CD4-positive, alpha-beta T cell treated with Interleukin-15 for 1 hour (primary cell): ENCODE measurements at places on chromosomes 2 and 18.

DNA sequence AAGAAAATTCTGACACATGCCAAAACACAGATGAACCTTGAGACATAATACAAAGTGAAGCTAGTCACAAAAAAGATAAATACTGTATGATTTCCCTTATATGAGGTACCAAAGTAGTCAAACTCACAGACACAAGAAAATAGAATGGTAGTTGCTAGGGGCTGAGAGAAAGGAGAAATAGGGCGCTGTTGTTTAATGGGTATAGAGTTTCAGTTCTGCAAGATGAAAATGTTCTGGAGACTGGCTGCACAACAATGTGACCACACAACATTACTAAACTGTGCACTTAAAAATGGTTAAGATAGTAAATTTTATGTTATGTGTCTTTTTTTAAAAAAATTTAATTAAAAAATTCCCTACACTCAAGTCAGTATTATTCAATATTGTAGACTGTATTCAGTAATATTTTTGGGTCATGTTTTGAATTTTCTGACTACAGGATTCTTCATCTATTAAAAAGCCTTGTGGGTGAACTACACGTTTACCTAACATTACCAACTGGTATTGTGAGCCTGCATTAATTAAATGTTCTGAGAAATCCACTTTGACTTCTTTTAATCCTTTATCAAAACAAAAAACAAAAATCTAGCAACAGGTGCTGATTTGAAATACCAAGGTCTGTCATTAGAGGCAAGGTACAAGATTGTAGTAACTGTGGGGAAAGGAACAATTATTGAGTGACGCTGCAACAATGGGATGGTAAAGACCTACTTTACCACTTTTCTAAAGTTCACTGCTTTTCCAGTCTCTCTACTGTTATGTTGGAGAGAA lies 140.8 kb upstream of the ZFP36L2 start:
- no peak for DNase-seq

- peak; percentile 49 for DNase-seq
These were observed 9.4 kb downstream of the KHK start for GRCh38 chr2:27095745-27096651.

DNA sequence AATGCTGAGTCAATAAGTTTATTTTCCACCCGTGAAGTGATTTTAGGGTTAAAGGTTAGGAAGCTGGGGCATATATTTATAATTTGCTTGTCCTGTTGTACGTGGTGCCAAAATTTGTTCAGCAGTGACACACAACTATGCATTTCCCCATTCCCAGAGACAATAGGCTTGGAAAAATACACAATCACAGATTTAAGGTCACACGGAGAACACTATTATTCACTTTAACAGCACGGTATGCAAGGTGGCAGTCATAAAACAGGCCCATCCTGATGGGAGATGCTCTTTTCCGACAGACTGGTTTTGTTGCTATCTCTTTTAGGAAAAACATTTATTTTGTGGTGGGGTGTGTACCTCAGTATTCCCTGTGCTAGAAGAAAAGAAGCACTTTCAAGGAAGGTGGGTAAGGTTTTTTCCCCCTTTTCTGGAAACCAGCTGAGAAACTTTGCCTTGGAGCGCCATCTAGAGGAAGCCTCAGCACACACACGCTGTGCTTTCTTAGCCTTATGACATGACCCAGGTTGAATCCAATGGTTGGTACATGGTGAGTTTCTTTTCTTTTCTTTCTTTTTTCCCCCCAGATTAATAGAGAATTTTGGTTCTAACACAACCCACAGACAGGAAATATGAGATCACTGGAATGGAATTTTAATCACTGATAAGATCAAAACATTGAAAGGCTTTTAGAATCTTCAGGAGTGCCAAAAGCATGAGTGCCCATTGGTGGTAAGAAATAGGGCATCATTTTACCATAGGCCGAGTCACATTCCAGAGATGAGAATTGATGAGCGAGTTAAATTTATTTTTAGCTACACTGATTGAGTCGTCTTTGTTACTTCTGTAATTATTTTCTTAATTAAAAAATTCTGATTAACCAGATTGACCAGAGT lies 332.1 kb downstream of the AGPS start:
- DNase-seq, result no peak

DNA sequence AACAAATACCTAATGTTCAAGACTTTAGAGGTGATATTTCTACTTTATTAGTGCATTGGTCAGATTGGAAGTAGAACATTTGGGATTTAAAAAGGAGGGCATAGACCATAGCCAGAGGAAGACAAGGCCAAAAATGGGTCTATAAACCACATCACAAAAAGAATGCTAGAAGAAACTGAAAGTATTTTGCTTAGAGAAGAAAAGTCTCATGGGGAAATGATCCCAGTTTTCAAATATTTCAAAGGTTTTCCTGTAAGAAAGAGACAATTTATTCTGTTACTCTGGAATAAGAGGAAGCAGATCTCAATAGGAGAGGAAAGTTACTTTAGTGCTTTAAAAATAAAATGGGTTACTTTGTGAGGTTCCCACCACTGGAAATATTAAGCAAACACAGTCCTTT lies 341.4 kb downstream of the TNS1 start:
- DNase-seq, result no peak

GRCh38 chr2:85137156-85137555 lies 4.0 kb downstream of the TCF7L1 start:
- no peak for DNase-seq

GRCh38 chr18:6874315-6874714 lies 144.8 kb downstream of the ARHGAP28 start:
- DNase-seq, result no peak

GRCh38 chr2:145685383-145686050 lies 1165.6 kb upstream of the ZEB2 start:
- no peak for DNase-seq

- no peak for DNase-seq
These were observed 539.1 kb upstream of the LRRTM4 start for GRCh38 chr2:78061301-78061700.

DNA sequence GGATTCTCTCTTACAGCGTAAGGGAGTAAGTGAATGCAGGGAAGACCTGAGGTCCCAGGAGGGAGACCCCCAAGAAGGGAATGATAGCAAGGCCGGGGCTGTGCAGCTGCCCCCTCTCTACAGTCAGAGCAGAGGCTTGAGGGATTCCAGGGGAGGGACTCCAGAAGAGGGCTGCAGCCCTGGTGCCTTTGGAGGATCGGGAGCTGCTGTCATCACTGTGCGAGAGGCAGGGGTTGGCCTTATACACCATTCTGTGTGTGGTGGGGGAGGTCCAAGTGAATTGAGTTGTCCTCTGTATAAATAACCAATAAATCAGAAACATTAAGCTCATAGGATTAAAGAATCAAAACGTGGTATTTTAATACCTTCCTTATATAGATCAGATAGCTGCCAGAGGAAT lies 114.9 kb downstream of the GLI2 start:
- DNase-seq, result no peak

DNA sequence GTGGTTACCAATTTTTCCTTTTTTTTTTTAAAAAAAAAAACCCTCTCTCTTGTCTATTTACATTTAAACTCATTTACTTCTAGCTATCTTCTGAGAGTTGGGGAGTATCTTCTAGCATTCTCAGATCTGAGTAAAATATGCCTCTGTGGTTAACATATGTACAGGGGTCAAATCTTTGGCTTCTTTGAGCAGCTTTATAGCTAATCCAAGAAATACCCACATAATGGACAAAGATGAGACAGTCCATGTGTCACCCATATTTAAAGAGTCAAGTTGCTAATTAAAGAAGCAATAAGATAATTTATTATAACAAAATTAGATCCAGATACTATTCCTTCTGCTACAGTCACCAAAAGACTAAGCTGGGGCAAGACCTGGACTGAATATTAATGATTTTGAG lies 139.0 kb upstream of the HNRNPA3 start:
- no peak for DNase-seq

- DNase-seq, result no peak
These were observed 111.5 kb downstream of the CYP26B1 start for GRCh38 chr2:72036173-72036545.

- peak; percentile 11 for DNase-seq
These were observed 62.6 kb upstream of the HS6ST1 start for GRCh38 chr2:128380961-128381938.

GRCh38 chr2:105933906-105934305 lies 189.2 kb downstream of the NCK2 start:
- no peak for DNase-seq

GRCh38 chr2:44545005-44545404 lies 183.3 kb downstream of the CAMKMT start:
- no peak for DNase-seq

GRCh38 chr2:47654790-47655562 lies 128.0 kb upstream of the MSH6 start:
- DNase-seq, result peak; percentile 37
